Stimulated activated CD4-positive, alpha-beta T cell treated with anti-CD3 and anti-CD28 coated beads, Interleukin-1b, Interleukin-23, amount 100 ng/mL, for 1 hour (primary cell): ENCODE measurements at places on chromosomes 2 and 18.

- DNase-seq: no peak
These were observed 51.1 kb downstream of the LPIN2 start for GRCh38 chr18:2961821-2962220.

GRCh38 chr2:234446404-234447076 is 50.3 kb downstream of the ARL4C start:
- DNase-seq: peak; percentile 60

GRCh38 chr2:11307764-11308415 is 36.5 kb downstream of the ROCK2 start:
- DNase-seq: no peak

- no peak for DNase-seq
These were observed 110.3 kb upstream of the PKDCC start for GRCh38 chr2:41937464-41937906.

GRCh38 chr18:46322941-46323340 is 218.8 kb downstream of the HAUS1 start:
- DNase-seq: no peak

DNA sequence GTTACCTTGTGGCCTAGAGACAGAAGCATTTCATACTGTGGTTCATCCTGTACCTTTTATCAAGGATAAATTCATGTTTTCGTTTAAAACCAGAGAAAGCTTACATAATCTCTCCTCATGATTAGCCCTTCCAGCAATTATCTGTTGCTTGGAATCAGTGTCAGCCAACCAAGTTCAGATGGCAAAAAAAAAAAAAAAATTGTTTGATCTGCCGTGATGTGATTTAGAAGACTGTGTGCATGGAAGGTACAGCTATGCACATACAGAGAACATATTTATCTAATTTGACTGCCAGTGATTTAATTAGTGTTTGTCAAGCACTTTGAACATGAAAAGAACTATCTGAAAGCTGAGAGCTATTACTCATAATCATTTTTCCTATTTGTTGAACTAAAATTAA is 180.9 kb downstream of the ZEB2 start:
- no peak for DNase-seq

GRCh38 chr18:13136056-13136903 is 82.3 kb upstream of the LDLRAD4 start:
- no peak for DNase-seq

DNA sequence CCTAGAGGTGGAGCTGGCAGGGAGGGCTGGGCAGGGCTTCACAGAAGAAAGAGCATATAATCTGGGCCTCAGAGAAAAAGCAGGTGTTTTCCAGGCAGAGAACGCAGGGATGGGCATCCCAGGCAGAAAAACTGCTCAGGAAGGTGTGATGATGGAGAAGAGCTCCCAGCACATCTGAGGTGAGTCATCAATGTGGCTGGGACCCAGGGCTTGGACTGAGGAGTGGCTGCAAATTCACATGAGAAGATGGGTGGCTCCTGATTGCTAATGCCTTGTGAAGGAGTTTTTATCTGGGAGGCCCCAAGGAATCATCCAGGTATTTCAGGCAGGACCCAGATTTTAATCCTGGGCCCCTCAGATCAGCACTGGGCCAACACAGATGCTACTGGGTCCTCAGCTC is 10.2 kb downstream of the IL1F10 start:
- no peak for DNase-seq

GRCh38 chr2:40367032-40367431 is 84.9 kb downstream of the SLC8A1 start:
- no peak for DNase-seq

- no peak for DNase-seq
These were observed at the start of gene BAZ2B for GRCh38 chr2:159616286-159616701. Gene BAZ2B (minus strand): TSS chr2:159616548. CDS start chr2:159478719, 137,829 bp downstream.

DNA sequence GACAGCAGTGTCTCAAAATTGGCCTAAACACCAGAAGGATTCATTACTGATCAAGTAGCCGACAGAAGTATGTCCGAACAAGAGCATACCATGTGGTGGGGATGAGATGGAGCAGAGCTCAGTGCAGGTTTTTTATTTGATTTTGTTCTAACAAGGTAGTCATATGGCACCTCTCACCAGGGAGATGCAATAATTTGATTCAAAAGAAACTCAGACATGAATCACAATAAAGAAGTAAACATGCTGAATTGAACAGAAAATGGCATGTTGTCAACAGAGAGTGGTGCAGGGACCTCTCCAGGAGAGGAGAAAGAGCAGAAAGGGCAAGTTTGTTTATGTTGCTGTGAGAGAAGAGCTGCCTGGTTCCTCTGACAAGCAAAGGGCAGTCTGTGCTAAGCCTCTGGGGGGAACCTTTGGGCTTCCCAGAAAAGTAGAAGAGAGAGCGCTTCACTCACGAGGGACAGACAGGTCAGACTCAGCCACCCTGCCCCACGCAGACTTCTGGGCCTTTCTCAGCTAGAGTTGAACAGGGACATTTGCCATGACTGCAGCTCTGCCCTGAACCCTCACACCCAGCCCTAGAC is 351.3 kb upstream of the RAB12 start:
- no peak for DNase-seq

DNA sequence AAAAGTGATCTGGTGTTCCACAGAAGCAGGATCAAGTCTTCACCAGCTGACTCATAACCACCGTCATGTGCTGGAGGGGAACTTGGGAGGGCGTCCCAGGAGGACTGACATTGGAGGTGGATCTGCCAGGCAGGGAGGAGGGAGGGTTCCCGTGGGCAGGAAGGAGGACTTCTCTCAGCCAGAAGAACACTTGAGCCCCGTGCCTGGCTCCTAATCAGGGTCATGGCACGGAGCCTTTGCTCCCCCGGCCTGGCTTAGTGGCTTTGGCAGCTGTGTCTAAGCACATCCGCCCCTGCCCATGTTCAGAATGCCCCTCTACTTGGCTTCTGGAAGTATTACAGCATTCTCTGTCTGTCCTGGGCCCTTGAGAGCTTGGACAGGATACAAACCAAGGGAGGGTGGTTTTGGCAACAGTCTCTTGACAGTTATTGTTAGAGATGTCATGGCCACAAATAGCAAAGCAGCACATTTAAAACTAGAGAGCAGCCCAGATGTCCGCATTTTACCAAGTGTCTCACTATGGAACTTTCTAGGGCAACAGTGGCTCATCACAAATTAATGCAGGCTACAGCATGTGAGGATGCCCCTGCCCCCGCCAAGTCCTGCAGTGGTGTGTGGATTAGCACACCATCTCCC is 11.5 kb downstream of the PPP1R7 start:
- DNase-seq: no peak

DNA sequence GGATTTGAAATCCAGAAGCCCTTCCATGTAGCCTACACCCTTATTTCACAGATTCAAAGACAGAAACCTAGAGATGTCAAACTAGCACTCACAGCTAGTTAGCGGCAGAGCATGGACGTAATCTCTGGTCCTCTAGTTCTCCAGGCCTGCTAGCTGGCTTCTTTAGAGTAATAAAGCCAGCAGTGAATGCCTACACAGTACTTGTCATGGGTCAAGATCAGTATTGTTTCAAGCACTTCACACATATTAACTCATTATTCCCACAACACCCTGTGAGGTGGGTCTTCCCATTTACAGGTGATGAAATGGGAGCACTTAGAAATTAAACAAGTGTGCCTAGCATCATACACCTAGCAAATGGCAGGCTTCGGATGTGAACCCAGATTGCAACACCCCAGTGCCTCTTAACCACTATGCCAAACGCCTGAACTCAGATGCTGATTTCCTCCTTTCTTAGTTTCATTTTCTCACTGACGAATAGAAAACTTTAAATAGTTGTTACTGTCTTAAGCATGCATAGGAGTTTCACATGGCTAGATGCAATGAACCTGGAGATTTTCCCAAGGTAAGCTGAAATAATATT is 14.5 kb upstream of the ZBTB14 start:
- no peak for DNase-seq

DNA sequence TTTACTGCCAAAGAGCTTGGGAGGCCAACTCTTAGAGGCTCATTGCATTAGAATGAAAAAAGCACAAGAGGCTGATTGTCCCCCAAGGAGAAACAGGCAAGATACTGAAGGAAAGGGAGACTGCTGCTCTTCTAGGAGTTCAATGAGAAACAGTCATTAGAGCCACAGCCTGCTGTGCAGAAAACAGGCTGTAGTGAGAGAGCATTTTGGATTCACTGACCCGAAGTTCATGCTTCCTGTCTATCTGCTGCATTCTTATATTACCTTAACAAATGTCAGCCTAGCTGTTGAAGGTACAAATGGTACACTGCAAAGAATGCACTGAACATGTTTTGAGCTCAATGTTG is 423.3 kb downstream of the SETBP1 start:
- no peak for DNase-seq

- DNase-seq: no peak
These were observed 94.3 kb downstream of the OLA1 start for GRCh38 chr2:174153757-174154680.

DNA sequence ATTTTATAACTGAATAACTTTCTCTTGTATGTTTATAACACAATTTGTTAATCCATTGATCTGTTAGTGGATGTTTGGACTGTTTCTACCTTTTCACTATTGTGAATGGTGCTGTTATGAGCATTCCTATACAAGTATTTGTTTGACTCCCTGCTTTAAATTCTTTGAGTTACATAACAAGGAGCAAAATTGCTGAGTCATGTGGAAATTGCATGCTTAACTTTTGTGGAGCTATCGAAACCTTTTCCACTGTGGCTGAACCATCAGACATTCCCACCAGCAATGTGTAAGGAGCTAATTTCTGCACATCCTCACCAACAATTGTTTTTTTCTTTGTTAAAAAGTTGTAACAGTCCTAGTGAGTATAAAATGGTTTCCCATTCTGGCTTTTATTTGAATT is 415.5 kb downstream of the CBLN2 start:
- no peak for DNase-seq

GRCh38 chr18:35441857-35442595 is 55.7 kb downstream of the INO80C start:
- DNase-seq: no peak

- no peak for DNase-seq
These were observed 25.6 kb upstream of the RPE start for GRCh38 chr2:209976698-209977385.

DNA sequence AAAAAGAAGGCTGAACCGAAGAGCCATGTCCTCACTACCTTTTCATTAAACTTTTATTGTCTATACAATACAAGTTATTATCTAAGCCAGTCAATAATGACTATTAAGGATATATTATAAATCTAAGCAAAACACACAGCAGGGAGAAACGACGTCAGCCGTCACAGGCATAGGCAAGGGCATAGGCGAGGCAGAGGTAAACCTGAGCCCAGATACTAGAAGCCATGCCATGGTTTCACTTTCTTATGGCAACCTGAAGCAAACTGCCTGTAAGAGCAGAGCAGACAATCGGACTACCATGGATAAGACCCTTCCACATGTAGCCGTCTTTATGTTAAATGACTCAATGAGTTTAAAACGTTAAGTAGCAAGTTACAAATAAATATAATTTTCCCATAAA is 238.5 kb upstream of the ZNF521 start:
- no peak for DNase-seq

GRCh38 chr2:65450393-65450792 is 18.0 kb upstream of the SPRED2 start:
- DNase-seq: no peak

DNA sequence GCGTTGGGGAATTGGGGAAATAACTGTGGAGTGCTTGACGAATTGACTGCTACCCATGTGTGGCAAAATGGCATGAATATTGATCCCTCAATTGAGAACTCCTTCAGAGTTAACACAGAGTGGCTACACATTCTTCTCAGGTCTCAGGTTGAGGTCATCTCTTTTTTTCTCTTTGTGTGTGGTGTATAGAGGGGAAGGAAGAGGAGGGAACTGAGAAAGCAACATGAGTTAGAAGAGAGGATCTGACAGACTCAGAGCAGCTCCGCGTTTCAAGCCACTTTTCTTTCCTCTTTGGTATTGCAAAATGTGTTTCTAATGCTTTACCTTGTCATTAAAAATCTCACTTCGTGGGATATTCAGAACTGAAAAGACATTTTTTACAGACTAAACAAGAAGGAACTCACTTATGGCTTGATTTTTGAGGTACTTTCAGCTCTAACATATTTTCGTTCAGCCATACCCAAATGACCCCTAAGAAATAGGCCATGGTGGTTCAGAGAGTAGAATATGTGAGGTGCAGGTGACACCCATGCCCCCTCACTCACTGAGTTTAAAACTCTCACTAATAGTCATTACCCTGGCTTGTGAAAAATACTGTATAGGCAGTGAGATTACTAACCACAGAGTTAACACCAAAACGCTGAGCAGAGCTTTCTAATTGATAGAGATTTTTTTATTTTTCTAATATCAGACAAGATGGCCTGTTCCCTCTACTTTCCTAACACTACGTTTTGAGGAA is 22.5 kb downstream of the STAT4 start:
- no peak for DNase-seq

GRCh38 chr2:11123856-11124759 is 31.2 kb upstream of the SLC66A3 start:
- no peak for DNase-seq

- no peak for DNase-seq
These were observed 14.6 kb upstream of the NT5DC4 start for GRCh38 chr2:112706170-112706664.

DNA sequence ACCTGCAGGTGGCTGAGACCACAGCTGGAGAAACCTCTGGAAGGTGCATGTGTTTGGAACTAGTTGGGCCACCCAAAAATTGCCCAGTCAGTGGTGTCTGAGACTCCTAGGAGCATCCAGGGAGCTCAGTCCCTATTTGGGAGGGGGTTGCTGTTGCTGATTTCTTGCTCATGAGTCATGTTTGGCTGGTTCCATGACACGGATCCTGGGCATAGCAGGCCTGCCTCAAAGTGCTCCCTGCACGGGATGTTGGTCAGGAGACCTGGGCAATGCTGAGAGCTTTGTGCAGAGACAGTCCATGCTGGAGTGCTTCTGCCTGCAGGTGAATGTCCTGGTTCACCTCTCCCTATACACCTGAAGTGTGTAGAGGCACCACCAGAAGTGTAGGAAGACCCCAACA is 194.2 kb downstream of the GLI2 start:
- DNase-seq: no peak

- no peak for DNase-seq
These were observed 13.6 kb downstream of the FHOD3 start for GRCh38 chr18:36311026-36311570.

DNA sequence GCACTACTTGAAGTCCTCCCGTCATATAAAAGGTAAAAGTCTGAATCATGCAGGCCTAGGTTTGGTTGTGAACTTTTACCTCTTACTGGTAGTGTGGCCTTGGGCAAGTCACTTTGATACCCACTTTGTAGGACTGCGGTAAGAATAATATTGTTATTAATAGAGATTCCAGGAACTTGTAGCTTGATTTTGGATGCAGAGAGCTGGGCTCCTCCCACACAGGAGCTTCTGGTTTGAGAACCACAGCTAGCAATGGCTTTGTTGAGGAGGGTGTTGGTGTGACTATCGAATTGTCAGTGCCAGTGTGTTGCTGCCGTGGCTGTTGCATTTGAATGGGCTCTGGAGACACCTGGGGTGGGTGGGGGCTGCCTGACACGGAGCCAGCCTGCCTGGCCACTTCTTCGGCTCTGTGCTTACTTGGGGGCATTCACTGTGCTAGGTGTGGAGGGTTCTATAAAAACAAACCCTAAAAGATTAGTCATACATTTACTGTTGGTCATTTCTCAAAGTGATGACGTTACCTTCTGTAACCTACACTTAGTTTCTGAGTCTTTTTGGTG is 38.5 kb downstream of the ASAP2 start:
- no peak for DNase-seq

- no peak for DNase-seq
These were observed 526 bp downstream of the CHN1 start for GRCh38 chr2:175004730-175004979.
